ENCODE measurements at places on chromosomes 11 and 22.
A peak's percentile ranks its signal among the peaks of the same experiment; 100 is the strongest.

DNA sequence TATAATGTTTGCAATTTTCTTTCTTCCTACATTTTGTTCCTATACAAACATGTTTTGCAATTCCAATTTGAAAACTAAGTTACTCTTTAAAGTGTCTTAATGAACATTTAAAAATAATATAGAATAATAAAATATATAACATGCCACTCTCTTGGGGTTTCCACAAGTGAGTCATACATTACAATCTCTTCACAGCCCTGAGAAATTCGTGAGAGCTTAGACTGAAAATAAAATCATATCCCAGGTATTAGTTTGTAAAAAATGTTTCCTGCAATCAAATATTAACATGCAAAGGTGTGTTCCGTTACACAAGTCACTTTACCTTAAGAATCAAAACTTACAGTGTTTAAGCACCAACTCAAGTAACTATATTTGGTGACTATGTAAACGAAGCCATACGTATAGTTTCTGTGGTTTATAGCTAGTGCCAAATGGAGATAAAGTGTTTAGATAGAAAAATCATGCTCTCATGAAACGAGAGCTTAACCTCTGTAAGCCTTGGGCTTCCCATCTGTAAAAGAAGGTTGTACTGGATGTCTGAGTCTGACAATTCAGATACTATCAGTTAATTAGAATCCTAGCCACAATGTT lies 253.6 kb upstream of the ANO3 start:
- no peak for DNase-seq

DNA sequence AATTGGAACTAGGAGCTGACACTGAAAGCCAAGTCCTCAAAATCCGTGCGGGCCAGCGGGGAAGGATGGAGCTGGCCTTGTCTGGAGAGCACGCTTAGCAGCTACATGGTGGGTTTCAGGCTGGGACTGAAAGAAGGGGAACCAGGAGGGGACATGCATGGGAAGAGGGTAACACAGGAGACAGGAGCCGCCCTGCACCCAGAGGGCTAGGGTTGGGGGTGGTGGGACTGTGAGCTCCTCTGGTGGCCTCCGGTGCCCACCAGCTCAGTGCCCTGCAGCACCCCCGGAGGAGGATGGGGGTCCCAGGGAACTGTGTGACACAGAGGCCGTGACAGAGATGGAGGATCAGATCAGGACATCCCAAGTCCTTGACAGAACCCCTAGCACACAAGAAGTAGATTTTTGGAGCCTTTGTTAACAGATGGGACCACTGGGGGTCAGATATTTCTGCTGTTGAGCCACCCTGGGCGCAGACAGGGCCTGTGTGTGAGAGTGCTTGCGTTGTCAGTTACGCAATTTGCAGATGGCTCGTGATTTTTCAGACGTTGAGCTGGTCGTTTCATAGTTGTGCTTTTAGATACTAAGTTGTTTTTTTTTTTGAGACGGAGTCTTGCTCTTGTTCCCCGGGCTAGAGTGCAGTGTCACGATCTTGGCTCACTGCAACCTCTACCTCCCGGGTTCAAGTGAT lies 21.3 kb upstream of the GRAMD4 start:
- peak; percentile 54 for DNase-seq

GRCh38 chr11:71489311-71490043 lies 36.5 kb downstream of the NADSYN1 start:
- peak; percentile 30 for DNase-seq

DNA sequence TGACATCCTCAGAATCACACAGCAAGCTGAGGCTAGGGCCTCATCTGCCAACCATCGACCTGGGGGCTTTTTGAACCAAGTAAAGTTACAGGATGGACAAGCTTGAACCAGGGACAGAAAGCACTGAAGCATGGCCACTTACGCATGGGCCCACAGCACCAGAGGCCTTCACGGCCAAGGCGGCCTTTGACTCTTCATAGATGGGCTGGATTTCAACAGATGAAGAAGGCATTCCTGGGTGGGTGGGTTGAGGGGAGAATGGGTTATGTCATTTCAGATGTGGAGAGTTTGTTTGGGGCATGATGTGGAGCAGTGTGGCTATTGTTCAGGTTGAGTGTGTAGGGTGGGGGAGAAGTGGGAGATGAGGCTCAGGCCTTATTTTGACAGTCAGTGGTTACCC lies 60.2 kb downstream of the LRRC32 start:
- no peak for DNase-seq

Data from fibroblast of mammary gland (primary cell).